Calu3 (cell line): ENCODE measurements at places on chromosomes 2 and 18. TPM values are rescaled to one million over a fixed set of nuclear protein-coding genes. Genes with fewer than 3 reads are reported as not detected.

DNA sequence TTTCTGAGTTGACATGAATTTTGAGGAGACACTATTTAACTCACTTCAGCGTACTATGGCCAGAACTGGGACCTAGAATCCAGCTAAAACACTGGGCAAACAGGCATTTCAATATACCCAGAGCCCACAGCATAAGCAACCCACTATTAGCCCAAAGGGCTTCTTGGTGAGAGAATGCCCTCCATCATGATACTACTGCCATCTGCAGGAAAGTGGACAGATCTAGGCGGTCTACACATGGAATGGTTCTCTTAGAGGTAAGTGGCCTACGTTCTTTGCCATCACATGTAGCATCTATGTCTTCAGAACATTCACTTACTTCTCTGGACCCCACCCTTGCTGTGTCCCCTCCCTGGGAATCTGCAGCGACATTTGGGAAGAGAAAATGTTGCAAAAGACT lies 181.3 kb upstream of the LINC00305 start:
- H3K4me3 ChIP-seq: no peak overlapping the region
- peaks cover 7% of the 10 kb centered on the region for H3K4me1 ChIP-seq
- no peaks in the 10 kb centered on the region for H3K27me3 ChIP-seq
- no peak for DNase-seq
- no peak overlapping the region for H3K27ac ChIP-seq
- no peaks in the 10 kb centered on the region for H3K36me3 ChIP-seq

DNA sequence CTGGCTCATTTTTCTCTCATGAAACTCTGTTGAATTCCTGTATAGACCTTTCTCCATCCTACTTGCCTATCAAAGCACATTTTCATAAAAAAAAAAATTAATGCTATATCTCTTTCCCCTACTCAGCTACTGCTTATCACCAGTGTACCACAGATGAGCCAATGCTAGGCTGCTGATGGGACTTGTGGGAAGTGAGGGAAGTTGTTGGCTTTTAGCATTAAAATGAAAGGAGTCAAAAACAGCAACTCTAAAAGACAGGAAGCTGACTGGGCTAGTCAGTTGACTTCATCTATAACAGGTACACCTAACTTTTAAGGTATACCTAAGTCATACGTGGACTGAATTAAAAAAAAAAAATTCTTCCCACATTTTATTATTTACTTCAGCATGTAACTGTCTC lies 102.1 kb downstream of the FAM117B start:
- no peaks in the 10 kb centered on the region for H3K27me3 ChIP-seq
- no peaks in the 10 kb centered on the region for H3K36me3 ChIP-seq
- no peaks in the 10 kb centered on the region for H3K4me1 ChIP-seq
- H3K27ac ChIP-seq: no peak overlapping the region
- H3K4me3 ChIP-seq: no peak overlapping the region
- DNase-seq: no peak

DNA sequence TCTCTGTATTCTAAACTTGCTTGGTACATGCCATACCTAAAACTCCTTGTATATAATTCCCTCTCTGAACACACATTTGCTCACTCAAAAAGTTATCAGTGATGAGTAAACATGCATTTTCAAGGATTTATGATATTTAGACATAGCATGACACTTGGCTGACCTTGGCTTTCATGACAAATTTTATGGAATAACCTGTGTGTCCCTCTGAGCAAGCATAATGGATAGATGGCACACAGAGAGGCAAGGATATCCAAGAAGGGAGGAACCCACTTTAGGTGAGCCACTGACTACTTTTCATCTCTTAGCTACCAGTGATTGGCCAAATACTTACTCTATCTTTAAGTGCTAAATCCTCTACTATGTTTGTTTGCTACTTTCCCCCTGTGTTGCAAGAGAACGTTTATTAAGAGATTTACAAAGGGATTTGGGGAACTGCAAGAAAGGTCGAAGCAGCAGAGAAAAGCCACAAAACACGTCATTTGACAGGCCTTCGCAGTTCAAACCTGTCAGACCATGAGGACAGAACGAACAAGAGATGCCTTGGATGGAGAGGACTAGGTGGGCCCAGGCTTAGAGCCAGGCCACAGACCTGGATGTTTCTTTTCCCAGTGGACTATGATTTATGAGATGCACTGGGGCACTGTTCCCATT lies 379.9 kb downstream of the NBAS start:
- H3K27me3 ChIP-seq: no peaks in the 10 kb centered on the region
- H3K36me3 ChIP-seq: no peaks in the 10 kb centered on the region
- H3K4me3 ChIP-seq: no peak overlapping the region
- no peak overlapping the region for H3K27ac ChIP-seq
- DNase-seq: no peak
- H3K4me1 ChIP-seq: no peaks in the 10 kb centered on the region

DNA sequence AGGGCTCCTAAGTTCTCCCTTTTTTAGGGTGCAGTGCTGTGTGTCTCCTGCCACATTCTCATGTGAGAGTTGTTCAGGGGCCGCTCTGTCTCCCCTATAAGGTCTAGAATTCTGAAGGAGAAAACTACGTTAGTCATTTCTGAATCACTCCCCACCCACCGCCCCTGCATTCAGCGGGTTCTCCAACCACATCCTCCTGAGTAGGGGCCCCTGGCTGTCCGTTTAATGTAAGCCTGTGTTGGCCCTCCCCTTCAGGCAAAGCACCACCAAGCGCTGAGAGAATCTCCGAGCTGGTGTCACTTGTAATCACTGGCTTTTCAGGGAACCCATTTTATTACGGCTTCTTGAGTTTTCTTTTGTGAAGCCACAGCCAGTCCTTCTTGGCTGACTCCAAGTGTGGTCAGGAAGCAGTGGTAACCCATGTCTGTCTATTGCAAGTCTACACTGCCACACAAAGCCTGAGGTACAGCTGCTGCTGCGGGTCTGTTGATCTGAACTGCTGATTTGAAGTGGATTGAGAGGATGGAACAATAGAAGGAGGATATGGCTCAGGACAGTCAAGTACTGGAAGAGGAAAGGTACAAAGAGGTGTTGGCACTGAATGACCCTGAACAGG lies 16.9 kb downstream of the LCT start:
- H3K4me1 ChIP-seq: no peaks in the 10 kb centered on the region
- H3K36me3 ChIP-seq: no peaks in the 10 kb centered on the region
- no peak overlapping the region for H3K27ac ChIP-seq
- DNase-seq: no peak

Gene UGT1A8
- total RNA-seq: not detected in 2 replicates

DNA sequence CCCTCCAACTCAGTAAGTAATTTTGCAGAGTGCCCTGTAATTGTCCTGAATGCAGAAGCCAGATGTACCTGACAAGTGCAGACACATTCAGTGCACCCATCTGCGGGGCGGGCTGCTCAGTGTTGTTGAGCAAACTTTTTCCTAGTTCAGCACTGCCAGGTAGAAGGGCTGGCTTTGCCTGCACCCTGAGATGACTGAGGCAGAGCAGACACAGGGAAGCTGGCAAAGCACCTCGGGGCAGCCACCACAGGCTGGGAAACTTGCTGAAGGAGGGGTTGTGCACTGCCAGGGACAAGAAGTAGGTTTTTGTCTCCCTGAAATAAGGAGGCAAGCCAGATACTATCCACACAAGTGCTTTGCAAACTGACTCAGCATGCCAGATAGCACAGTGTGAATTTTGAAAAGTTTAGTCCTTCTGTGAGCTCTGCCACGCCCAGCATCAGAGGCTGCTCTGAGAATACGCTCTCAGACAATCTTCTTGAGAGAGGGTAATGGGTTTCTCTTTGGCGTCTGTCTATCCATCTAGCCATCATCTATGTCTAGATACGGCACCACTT lies 62.3 kb downstream of the SOWAHC start:
- H3K27me3 ChIP-seq: no peaks in the 10 kb centered on the region
- H3K4me1 ChIP-seq: peaks cover 37% of the 10 kb centered on the region
- H3K27ac ChIP-seq: no peak overlapping the region
- no peak overlapping the region for H3K4me3 ChIP-seq
- H3K36me3 ChIP-seq: no peaks in the 10 kb centered on the region
- no peak for DNase-seq
